ENCODE measurements at places on chromosomes 1 and 21.

GRCh38 chr1:243497939-243498681 is 242.3 kb downstream of the SDCCAG8 start:
- no peak for DNase-seq

DNA sequence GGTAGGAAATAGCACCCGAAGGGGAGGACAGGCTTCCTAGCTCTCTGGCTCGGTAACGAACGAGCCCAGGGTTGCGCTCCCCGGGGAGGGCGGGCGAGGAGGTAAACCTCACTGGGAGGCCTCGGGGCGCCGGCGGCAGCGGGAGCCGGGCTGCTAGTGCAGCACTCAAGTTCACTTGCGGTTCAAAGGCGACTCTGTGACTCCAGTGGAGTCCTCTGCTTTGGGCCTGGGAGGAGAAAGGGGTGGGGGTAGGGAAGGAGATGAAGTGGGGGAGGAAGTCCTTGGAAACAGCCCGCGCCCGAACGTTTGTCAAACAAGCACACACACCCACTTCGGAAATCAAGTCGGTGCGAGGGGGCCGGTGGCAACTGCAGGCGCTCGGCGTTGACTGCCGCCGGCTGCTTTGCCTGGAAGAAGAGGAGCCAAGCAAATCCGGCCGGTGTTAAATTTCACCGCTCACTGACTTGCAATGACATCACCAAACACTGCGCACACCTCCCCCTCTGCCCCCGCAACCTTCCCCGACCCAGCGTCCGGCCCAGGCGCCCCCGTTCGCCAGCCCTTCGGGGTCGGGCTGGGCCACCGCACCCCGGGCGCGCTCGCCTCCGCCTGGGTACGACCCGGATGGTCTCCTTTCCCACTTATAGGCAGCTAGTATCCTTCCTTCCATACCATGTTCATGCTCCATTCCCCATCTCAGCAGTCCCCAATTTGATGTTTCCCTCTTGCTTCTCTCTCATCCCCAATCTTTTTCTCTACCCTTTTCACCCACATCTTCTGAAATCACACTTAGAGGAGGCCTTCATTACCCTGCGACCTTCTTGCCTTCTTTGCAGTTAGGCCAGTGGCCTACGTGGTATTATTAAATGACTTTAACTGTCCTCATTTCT is at the start of gene COL24A1:
COL24A1 (minus strand) TSS at position 207 of the 890 bp plus-strand sequence. CDS start 376 bp downstream, outside the sequence.
- no peak for DNase-seq

- DNase-seq: peak; percentile 70
Observed at GRCh38 chr1:211476200-211476849, 15.6 kb downstream of the RD3 start.

GRCh38 chr1:3195966-3196515 is 127.0 kb downstream of the PRDM16 start:
- no peak for DNase-seq

GRCh38 chr1:214386333-214386732 is 105.4 kb downstream of the SMYD2 start:
- DNase-seq: no peak

- DNase-seq: no peak
Observed at GRCh38 chr21:42862774-42863503, 16.4 kb downstream of the WDR4 start.

DNA sequence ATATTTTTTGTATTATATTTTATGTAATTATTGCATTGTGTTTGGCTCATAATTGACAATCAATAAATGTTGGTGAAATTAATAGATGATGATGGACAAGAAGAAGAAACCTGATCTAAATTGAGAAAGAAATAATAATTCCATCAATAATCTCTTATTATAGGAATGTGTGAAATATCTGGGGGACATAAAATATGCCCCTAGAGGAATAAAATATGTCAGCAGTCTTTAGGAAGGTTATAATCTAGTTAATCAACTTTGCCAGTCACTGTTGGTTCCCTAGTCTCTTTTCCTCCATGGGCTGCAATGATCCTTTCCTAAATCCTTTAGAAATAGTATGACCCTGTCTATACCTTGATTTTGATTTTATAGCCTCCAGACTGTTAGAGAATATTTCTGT is 549.7 kb upstream of the ADGRL4 start:
- no peak for DNase-seq

- DNase-seq: no peak
Observed at GRCh38 chr21:19440792-19441655, 1037.4 kb upstream of the TMPRSS15 start.

DNA sequence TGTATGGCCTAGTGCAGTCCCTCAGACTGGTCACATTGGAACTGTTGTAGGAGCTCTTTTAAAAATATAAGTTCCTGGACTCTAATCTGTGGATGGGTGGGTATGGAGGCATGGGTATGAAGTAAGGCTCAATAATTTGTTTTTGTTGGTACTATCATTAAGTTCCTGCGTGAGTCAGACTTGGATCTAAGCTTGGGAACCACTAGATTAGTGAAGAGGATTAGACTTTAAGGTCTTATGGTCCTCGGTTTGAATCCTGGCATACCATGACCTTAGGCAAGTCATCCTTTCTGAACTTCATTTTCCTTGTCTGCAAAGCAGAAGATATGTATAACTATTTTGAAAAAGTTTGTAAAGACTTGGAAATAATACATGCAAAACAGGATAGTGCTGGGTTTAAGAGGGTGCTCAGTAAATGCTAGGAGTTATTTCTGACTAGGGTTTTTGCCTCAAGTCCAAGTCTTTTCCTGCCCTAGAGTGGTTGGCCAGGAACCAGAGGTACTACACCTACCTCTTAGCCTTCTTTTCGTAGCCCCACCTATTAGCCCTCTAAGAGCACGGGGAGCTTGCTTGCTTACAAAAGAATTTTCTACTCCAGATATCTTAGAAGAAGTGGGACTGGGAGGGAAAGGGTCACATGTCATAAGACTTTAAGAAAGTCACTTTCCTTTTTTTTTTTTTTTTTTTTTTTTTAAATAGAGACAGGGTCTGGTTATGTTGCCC is 38.6 kb upstream of the METTL18 start:
- DNase-seq: no peak

- DNase-seq: no peak
Observed at GRCh38 chr1:220300442-220301121, 28.3 kb upstream of the RAB3GAP2 start.

DNA sequence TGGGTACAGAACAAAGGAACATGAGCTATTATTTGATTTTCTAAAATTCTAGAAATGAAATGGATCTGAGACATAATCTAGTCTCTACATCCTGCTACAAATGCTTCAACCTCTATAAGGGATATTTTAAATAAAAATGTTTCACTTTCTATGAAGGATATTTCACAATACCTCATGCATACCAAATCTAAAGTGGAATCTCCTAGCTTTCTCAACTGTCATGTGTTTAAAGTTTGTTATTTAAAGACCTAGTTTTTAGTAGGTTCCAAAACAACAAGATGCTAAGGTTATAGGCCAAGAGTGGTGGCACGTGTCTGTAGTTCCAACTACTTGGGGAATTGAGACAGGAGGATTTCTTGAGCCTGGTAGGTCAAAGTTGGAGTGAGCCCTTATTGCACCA is 47.6 kb downstream of the KDM5B start:
- DNase-seq: no peak

GRCh38 chr1:106225403-106225802 is 831.1 kb upstream of the PRMT6 start:
- DNase-seq: no peak

GRCh38 chr1:71645015-71645414 is 564.2 kb upstream of the ZRANB2 start:
- DNase-seq: no peak

DNA sequence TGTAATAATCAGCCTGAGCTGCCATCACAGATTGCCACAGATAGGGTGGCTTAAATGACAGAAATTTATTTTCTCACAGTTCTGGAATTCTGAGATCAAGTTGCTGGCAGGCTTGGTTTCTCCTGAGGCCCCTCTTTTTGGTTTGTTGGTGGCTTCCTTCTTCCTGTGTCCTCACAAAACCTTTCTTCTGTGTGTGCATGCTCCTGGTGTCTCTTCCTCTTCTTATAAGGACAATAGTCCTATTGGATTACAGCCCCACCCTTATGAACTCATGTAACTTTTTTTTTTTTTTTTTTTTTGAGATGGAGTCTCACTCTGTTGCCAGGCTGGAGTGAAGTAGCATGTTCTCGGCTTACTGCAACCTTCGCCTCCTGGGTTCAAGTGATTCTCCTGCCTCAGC is 41.0 kb upstream of the F3 start:
- no peak for DNase-seq

DNA sequence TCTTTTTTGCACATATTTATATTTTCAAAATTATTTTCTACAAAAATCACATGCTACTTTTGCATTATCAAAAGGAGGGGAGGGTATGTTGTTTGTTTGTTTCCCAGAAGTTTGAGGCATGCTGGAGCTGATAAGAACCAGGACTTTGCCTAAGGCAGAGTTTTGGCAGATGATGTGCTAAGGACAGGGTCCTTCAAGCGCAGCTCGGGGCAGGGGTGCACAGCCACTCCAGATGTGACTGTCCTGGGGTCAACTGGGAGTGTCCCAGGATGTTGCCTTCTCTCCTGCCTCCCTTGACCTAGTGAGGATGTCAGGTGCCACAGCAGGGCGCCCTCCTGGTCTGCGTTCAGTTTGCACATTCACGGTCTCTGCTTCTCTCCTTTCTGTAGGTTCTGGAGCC is 42.6 kb upstream of the SRRM1 start:
- DNase-seq: no peak

DNA sequence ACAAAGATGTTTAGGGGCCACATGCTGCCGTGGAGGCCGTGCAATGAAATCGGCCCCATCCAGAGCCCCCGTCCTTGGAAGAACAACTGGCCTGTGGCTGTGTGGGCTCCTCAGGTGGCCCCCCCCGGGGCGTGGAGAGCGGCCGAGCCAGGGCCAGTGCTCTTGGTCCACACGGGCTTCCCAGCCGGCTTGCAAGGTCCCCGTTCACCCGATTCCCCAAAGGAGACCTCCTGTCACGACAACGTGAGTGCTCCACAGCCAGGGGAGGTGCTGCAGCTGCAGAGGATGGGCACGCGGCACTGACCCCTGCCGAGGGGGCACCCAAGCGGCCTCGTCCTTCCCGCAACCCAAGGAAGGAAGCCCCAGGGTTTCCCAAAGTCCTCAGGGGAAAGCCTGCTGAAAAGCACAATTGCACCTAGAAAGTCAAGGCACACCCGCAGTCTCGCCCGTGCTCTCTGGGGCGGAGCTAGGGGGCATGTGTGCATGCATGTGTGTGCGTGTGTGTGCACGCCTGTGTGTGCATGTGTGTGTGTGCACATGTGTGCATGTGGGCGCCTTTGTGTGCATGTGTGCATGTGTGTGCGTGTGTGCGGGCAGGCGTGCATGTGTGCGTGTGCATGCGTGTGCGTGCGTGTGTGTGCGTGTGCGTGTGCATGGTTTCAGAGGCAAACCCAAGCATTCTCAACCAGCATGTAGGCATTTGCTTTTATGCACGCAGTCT is 48.2 kb downstream of the SLX9 start:
- no peak for DNase-seq

DNA sequence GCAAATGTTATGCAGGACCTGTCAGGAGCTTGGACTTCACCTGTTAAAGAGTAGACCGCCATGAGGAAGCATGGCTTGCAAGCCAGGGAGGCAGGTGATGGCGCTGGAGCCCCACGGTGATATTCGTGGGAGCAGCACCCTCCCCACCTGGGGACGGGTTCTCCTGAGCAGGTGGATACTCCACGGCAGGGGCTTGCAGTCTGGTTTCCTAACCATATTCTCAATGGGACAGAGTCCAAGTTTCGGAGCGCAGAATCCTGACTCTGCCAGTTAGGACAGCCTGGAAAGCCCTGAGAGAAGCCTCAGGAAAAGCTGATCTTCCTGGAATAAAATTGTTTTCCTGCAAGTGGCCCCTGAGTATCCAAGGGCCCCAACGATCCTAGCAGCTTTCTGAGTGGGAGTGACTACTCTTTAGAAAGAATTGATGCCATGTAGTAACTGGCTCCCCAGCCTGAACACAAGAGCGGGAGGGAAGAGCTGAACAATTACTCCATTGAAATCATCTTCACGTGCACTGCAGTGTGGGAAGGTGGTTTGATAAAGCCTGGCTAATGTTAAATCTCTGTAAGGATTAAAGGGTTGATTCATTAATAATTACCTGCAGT is 146.3 kb upstream of the RAB4A start:
- DNase-seq: no peak

DNA sequence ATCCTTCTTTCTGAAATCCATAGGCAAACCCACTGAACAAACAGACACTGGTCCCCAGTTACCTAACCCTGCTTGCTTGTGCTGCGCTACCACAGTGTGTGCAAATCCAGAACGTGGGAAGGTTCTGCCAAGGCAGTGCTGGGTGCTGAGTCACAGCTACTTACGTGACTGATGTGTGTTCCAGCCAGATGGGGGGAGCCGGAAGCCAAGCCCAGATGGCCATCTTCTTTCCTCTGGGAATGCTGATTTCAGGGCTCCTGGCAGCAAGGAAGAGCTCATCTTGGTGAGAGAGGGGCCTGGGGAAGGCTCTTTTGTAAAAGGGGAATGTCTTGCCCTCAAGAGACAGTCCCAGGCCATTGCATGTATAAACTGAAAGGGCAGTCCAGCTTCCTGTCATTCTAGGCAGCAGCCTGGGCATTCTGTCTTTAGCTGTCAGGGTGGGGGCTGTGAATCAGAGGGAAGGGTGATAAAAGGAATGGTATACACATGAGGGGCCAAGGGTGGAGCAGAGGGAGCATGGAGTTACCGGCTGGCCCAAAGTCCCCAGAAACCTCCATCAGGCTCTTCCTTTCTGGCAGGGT is 54.1 kb downstream of the CD46 start:
- DNase-seq: no peak

- no peak for DNase-seq
Observed at GRCh38 chr1:118923319-118923718, 64.8 kb downstream of the TBX15 start.

DNA sequence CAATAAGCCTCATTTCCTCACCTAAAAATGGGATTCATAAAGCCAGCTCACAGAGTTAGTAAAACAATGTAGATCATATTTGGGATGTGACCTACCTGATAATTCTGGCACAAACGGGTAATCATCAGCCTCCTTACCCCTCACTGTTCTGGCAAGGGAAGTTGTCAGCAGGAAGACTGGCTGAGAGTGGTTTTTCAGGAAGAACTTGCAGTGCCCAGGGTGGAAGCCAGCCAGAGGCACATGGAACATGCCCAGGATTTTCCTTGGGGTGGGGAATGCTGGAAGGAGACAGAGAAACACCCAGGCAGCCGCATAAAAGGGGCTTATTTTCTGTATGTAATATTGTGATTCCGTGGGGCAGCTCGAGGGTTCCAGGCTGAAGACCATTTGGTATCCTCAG is 7.7 kb upstream of the SLC5A9 start:
- no peak for DNase-seq
